ENCODE measurements at places on chromosomes 3 and 15.

DNA sequence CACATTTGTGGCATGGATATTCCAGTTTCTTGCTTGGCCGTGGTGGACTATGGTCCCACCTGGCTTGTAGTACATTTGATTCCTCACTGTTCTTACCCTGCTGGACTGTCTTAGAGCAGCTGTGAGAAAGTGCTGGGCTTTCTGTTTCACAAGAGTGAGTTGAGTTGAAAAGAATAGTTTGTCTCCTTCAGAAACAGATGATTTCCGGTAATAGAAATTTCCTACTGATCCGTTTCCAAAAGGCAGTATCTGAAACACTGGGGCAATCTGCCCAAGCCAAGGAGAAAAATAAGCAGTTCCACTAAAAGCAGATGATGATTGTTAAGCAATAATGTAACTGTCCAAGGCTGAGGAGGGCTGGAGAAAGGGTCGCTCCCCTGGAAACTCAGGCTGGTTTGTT is 96.0 kb downstream of the SUCLG2 start:
- DNase-seq: no peak

DNA sequence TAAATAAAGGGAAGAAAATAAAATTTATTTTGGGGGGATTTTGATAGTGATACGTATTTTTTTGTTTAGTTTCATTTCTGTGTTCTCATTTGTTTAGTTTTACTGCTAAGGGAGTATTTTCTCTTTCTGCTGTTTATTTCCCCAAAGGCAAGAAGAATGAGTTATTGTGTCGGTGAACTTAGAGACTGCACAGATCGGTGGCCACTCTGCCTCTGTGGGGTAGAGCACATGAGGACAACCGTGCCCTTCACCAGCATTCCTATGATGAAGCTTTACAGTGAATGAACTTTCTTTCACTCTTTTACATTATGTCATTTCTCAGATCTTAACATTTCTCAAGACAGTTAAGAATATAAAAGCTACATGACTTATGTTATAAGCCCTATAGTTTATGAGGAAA is 214.4 kb downstream of the OCA2 start:
- DNase-seq: no peak

GRCh38 chr3:169836078-169836941 is 23.6 kb upstream of the LRRC34 start:
- no peak for DNase-seq

DNA sequence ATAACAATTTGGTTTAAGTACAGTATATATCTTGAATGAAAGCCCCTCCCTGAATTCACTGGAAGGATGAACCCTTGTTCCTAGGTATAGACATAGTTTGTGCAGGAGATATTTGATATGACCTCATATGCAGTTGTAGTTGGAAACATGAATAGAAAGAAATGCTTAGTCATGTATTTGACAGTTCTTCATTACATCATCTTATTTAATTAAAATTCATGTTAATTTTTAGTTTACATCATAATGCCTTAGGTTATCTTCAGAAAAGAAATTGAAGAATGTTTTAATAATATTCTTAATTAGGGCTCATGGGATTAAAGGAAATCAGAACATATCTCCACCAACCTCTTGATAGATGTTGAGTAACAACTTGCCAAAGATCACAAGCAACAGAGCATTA is 19.2 kb downstream of the SLC2A2 start:
- no peak for DNase-seq

DNA sequence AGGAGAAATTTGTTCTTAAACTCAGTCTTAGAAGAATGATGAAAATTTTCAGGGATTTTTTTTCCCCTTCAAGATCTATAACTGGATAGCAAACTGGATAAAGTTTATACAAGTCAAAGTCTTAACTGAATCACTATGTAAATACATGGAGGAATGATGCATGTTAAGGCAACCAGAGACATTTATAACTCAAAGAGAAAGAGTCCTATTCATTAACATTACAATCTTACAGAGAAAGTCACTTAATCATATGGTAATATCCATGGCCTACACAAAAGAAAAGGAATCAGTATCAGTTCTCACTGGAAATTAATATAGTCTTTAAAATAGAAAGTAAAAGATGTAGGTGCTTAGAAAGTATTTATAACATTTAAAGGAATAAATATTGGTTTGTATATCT is 869.1 kb downstream of the TBL1XR1 start:
- no peak for DNase-seq

GRCh38 chr15:61869656-61870055 is 190.6 kb downstream of the VPS13C start:
- DNase-seq: no peak

DNA sequence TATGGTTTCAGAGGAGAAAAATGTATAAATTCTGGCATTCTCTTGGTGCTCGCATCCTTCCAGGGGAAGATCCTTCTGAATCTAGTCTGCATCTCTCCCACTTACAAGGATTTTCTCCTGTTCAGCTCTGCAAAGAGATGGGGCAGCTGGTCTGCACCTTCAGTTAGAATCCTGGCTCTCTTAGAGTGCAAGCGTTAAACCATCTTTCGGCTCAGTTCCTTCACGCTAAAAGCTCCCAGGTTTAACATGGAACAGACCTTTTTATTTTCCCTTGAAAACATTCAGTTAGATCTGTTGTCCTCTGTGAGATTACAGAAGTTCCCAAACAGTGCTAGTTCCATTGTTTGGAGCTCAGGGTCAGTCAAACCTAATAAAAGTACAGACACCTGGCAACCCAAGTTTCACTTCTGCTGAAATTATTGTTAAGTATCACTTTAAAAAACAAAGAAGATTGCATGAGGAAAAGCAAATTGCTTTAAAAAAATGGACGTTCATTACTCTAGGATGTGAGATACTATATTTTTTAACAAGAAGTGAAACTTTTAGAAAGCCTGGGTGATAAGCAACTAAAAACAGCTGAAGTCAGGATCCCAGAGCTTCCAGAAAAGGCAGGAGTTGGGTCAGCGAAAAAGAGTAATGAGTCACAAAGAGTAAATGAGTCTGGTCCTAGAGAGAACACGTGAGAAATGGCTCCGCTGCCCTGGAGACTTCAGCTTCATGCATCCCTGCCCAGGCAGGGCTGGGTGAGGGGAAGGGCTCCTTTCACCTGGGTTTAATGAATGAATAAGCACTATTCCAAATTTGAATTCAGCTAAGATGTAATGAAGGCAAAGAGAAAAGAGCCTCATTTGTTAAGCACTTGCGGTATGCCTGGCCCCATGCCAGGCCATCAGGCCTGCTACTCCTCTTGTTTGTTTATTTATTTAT is 63.3 kb downstream of the ABTB1 start:
- DNase-seq: no peak

- no peak for DNase-seq
Measured at GRCh38 chr15:63194880-63195568, 5.6 kb downstream of the RAB8B start.

- DNase-seq: no peak
Measured at GRCh38 chr15:39022532-39023305, 458.1 kb upstream of the RASGRP1 start.

- DNase-seq: no peak
Measured at GRCh38 chr3:123406598-123406997, 42.3 kb downstream of the ADCY5 start.

DNA sequence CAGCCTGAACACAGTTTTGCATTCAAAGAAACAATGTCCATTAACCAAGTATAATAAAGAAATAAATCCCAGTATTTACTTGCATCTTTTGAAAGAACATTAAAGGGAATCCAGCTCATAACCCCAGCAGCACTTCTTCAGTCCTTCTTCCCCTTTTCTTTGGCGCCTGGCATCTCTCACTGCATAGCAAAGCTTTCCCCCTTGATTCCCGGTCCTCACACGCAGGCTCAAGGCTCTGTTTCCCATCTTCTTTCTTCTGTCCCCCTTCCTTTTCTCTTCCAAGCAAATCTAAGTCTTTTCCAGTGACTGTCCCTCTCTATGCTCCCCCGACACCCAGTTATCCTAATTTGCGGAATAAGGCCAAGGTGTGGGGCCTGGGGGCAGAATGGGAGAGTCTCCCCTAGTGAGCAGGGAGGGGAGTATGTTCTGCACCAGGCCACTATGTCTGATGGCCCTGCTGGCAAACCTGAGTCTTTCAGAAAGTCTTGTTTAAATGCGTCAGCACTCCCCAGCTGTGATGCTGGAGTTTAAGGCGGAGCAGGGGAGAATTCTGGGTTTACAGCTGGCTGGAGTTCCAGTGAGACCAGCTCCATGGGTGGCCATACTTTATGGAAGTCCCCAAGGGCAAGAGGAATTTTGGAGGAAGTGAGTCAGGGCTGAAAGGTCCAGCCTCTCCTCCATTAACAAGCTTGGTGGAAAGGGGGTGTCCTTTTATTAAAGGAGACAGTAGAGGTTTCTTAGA is 42.1 kb downstream of the GOLGA6A start:
- no peak for DNase-seq

DNA sequence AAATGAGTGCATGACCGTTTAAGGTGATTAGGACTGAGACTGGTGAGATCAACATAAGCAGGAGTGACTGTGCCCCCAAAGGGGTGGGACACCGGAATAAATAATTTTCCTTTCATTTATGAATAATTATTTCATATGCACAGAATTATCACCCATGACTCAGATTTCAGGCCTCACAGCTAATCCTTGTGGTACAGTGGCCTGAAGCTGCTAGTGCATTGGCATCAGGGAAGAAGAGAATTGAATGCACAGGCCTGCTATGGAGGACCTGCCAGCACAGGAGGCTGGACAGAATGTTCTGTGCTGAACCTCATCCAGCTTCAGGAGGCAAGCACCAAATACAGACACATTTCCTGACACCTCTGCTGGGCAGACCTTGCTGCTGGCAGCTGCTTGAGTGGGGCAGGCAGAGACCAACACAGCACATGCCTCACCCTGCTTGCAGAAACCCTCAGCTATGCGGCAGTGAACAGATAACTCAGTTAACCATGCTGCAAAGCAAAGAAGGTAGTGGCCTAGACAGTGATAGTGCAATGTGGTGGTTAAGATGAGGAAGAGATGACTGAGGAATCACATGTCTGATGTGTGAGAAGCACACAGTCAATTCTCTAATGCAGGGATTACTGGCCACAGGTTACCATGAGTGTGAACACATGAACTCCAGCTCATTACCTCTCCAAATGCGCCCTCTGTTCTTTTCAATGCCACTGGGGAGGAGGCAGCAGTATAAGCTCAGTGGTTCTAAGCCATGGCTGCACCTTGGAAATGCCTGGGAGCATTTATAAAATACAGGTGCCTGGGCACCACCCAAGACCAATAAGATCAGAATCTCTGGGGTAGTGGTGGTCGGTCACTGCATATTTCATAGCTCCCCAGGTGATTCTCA is 68.1 kb upstream of the SCN5A start:
- no peak for DNase-seq

GRCh38 chr3:42130329-42131070 is 39.3 kb downstream of the TRAK1 start:
- DNase-seq: no peak

- DNase-seq: no peak
Measured at GRCh38 chr3:124425972-124426371, 304.3 kb upstream of the UMPS start.

DNA sequence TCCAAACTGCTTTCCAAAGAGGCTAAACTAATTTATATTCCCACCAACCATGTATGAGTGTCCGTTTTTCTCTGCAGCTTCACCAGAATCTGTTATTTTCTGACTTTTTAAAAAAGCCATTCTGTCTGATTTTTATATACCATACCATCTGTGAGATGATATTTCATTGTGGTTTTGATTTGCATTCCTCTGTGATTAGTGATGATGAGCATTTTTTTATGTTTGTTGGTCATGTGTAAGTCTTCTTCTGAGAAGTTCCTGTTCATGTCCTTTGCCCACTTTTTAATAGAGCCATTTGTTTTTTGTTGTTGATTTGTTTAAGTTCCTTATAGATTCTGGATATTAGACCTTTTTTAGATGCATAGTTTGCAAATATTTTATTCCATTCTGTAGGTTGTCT is 179.4 kb upstream of the ALCAM start:
- DNase-seq: no peak

GRCh38 chr15:71800835-71801745 is 9.3 kb upstream of the NR2E3 start:
- DNase-seq: peak; percentile 7

- DNase-seq: no peak
Measured at GRCh38 chr15:65194826-65195547, 9.8 kb upstream of the CLPX start.

GRCh38 chr3:14698601-14699244 is 23.8 kb downstream of the C3orf20 start:
- DNase-seq: no peak

DNA sequence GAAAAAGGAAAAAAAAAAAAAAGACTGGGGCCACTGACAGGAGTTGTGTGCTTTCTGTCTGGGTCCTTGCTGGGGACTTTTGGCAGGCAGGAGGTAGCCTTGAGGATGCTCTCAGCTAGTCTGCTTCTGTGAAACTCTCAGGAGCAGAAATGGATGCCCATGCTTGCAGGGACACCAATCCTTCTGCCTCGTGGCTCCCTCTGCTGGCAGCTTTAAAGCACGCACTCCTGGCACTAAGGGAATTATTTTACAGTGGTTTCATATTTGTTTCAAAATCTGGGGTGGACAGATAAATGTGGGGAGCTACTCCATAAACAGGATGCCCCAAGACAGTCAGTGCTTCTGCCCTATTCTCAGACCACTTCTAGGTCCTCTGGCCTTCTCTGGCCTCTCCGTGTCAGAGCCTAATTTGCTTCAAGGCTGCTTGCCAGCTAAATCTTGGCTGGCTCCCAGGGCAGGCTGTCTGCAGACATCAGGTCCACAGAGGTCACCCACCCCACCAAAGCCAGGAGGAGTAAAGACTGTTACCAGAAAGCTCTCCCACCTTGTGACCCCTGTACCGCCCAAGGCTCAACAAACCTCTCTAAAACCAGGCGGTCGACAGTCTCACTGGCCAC is 17.1 kb downstream of the TRAIP start:
- DNase-seq: peak; percentile 70

DNA sequence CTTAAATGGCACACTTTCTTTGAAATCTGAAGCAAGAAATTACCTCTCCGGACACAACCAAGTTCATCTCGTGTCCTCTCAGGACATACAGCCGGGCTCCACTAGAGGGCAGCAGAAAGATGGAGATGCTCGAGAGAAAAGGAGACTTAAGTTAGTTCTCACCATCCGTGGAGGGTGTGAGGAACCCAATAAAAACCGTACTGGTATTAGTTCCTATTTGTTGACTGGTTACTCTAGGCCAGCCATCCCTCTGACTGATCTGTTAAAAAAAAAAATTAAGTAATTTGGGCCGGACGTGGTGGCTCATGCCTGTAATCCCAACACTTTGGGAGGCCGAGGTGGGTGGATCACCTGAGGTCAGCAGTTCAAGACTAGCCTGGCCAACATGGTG is 7.9 kb upstream of the CYP11A1 start:
- peak; percentile 81 for DNase-seq

DNA sequence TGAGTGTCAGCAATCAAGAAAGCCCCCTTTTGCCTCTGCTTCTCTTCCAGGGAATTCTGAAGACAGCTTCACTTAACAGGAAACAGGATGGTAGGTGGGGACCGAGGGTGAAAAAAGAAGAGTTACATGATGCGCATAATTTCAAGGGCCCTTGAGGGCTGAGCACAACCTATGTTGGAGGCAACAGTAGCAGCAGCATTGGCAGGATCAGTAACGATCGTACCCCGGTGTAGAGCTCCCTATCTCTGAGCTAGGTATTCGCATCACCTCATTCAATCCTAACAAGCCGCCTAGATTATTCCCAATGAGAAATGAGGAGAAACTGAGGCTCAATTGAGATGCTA is 432 bp upstream of the RAD54L2 start:
- DNase-seq: no peak

Data from stimulated activated CD4-positive, alpha-beta T cell treated with anti-CD3 and anti-CD28 coated beads, Interleukin-2, amount 100 ng/mL, for 48 hours (primary cell).